ENCODE measurements at places on chromosomes 1 and 21. TPM values are rescaled to one million over a fixed set of nuclear protein-coding genes. Genes with fewer than 3 reads are reported as not detected.

The LCA5L gene
- total RNA-seq, result 1.5 TPM

The CCDC185 gene
- not detected for total RNA-seq

The GRHL3 gene
- total RNA-seq, result not detected

The SUSD4 gene
- 0.44 TPM for total RNA-seq

The MX2 gene
- 0.87 TPM for total RNA-seq

The S100A7A gene
- total RNA-seq, result not detected

The SPRR1B gene
- total RNA-seq, result not detected

The PLEKHN1 gene
- 0.77 TPM for total RNA-seq

The IGSF21 gene
- total RNA-seq, result not detected

The TLCD4 gene
- total RNA-seq, result 0.75 TPM

The AMIGO1 gene
- total RNA-seq, result 2.5 TPM

The AGMAT gene
- total RNA-seq, result 1.8 TPM

The FCMR gene
- total RNA-seq, result 0.37 TPM

The MCOLN3 gene
- 3.8 TPM for total RNA-seq

The TRPM2 gene
- total RNA-seq, result under 0.01 TPM

The NLRP3 gene
- 0.62 TPM for total RNA-seq

The PLXNA2 gene
- 0.50 TPM for total RNA-seq

The AGBL4 gene
- not detected for total RNA-seq

The HTR6 gene
- not detected for total RNA-seq

The FLG2 gene
- total RNA-seq, result not detected

The AADACL3 gene
- total RNA-seq, result not detected

The OPTC gene
- not detected for total RNA-seq

The FCER1A gene
- total RNA-seq, result not detected

The THEM5 gene
- not detected for total RNA-seq

The PGLYRP4 gene
- not detected for total RNA-seq

The LMX1A gene
- not detected for total RNA-seq

The FAM72B gene
- total RNA-seq, result 2.4 TPM

The SPRR5 gene
- total RNA-seq, result not detected

The PSEN2 gene
- total RNA-seq, result 26.0 TPM

The PYCR2 gene
- 38.3 TPM for total RNA-seq

The BLACAT1 gene
- 0.22 TPM for total RNA-seq

The LIN28A gene
- not detected for total RNA-seq

The AMY1C gene
- total RNA-seq, result not detected

The NT5C1A gene
- total RNA-seq, result not detected

The UBL4B gene
- not detected for total RNA-seq

The RPE65 gene
- not detected for total RNA-seq

The BSND gene
- not detected for total RNA-seq

The MAN1C1 gene
- total RNA-seq, result 2.4 TPM

The SLX9 gene
- total RNA-seq, result 18.7 TPM

The TINAGL1 gene
- 3.4 TPM for total RNA-seq

The NBPF10 gene
- 5.4 TPM for total RNA-seq

The KRTAP10-9 gene
- not detected for total RNA-seq

The CLCA1 gene
- total RNA-seq, result under 0.01 TPM

The TNNI3K gene
- total RNA-seq, result not detected

The RORC gene
- total RNA-seq, result not detected

The MYCL gene
- 0.37 TPM for total RNA-seq

The CLDN17 gene
- total RNA-seq, result not detected

The PPIAL4G gene
- total RNA-seq, result not detected

The KCNA2 gene
- not detected for total RNA-seq

The UHMK1 gene
- total RNA-seq, result 130 TPM

The LRRC3 gene
- 0.37 TPM for total RNA-seq

The HHAT gene
- total RNA-seq, result 1.9 TPM

The ACTL8 gene
- total RNA-seq, result 0.12 TPM

The PTPRF gene
- total RNA-seq, result 58.4 TPM

The KIAA1614 gene
- 6.5 TPM for total RNA-seq

The AVPR1B gene
- not detected for total RNA-seq

The TSSK3 gene
- 5.1 TPM for total RNA-seq

The LRRC8B gene
- total RNA-seq, result 1.8 TPM
